Stimulated activated CD4-positive, alpha-beta T cell treated with anti-CD3 and anti-CD28 coated beads, Interleukin-1b, Interleukin-23, amount 100 ng/mL, for 48 hours (primary cell): ENCODE measurements at places on chromosomes 3 and 15.

DNA sequence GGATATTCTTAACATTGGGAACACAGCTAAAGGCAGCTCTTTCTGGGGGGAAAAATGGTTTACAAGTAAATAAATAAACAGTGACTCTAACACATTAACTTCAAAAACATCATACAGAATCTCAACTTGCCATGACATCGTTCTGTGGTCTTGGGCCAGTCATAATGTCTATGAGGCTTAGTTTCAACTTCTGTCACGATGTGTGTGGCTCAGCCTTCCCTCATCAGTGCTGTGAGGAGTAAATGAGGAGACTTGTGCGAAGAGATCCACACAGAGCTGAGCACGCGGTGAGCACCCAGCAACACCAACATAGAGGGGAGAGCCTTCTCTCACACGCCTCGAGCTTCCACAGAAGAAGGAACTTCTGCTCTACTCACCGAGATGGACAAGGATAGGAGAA is 49.0 kb downstream of the DZIP1L start:
- peak; percentile 72 for DNase-seq

- DNase-seq: no peak
Measured at GRCh38 chr15:33059184-33059583, 135.3 kb downstream of the FMN1 start.

DNA sequence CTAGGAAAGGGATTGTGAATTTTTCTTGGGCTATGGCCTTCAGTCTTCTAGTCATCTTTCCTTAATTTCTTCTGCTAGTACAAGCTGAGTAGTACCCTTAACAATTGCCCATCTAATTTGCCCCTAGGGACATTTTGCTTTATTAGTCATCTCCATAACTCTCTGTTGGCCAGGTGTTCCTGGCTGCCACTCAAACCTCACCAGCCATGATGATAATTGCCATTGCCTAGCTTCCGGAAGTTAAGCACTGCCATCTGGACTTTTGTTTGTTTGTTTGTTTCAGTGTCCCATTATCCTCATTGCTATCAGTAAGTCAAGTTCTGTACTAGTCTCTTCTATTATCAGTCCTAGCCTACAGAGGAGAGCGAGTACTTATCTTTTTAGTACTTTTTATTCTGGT is 36.6 kb upstream of the UBL7 start:
- DNase-seq: no peak

GRCh38 chr3:176430244-176431037 is 766.8 kb downstream of the TBL1XR1 start:
- DNase-seq: no peak

DNA sequence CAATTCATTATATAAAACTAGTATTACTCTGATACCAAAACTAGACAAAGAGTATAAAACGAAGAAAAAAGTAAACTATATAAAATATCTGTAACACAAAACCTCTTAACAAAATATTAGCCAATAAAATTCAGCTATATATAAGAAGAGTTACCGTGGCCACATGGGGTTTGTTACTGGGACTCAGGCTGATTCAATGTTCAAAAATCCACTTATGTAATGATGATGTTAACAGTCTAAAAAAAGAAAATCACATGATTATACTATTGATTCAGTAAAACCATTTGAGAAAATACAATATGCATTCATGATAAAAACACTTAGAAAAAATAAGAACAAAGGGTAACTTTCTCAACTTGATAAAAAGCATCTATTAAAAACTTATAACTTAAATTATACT is 18.3 kb downstream of the P2RY1 start:
- DNase-seq: no peak

DNA sequence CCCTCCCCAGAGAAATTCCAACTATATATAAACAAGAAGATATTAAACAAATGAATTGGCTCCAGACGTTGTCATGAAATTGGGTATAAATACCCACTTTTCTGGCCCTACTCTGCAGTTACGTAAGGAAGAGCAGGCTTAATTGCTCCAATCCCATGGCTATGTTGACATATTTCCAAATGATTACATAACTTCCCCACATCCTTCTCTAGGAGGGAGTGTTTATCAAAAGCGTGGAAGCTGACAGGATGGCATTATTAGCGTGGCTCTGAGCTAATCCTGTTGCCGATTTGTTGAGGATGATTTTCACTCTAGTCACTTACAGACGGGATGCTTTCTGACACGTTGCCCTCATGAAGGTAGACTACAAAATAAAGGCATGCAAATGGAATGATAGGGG is 347.5 kb upstream of the TMCO5A start:
- no peak for DNase-seq

DNA sequence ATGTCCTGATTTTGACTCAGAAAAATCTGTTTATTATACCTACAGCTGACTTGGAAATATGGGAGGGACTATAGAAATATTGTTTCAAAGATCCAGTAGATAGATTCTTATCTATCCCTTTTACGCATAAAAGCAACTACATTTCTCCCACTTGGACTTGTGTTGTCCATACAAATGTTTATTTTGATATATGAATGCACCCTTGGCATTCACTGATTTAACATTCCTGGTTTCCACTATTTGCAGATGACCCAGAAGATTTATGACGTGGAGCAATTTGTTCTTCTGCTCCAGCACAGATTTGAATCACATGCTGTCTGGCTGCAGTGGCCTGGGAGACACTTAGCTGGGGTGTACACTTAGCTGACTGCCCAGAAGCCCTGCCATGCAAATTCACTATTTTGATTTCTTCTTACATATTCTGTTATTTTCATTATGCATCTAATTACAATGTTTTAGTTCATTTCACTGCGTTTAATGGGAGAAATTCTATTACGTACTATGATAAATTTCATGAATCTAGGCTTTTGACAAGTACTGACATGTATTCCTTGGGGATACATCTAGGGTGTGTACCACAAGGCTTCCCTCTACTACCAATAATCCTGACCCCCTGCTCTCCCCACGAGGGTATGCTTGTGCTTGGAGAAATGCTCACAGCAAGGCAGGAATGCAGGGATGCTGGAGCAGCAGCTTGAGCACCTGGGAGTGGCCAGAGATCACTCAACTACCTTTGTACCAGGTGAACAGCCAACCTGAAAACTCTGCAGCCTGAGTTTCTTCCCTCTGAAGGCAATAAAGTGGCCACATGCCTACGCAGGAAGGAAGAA is 223.6 kb upstream of the TBL1XR1 start:
- no peak for DNase-seq

GRCh38 chr3:122555275-122556071 is 8.6 kb downstream of the PARP9 start:
- no peak for DNase-seq

- no peak for DNase-seq
Measured at GRCh38 chr3:115217292-115217677, 70.2 kb upstream of the ZBTB20 start.

DNA sequence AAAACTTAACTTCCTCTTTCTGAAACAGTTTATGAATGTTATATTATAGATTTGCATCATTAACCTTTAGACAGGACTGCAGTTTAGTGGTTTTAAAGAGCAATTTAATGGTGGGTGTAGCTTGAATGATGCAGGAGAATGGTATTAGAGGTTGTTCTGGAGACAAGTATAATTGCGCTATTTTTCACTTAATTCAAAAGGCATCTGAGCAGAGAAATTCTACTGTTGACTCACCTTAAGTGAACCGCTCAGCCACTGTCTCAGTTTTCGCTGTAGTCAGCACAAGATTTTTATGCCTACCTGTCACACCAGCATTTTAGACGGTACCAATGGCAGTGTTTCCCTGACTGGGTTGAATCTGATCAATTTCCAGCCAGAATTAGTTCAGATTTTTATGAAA is 348.8 kb upstream of the DCBLD2 start:
- no peak for DNase-seq

DNA sequence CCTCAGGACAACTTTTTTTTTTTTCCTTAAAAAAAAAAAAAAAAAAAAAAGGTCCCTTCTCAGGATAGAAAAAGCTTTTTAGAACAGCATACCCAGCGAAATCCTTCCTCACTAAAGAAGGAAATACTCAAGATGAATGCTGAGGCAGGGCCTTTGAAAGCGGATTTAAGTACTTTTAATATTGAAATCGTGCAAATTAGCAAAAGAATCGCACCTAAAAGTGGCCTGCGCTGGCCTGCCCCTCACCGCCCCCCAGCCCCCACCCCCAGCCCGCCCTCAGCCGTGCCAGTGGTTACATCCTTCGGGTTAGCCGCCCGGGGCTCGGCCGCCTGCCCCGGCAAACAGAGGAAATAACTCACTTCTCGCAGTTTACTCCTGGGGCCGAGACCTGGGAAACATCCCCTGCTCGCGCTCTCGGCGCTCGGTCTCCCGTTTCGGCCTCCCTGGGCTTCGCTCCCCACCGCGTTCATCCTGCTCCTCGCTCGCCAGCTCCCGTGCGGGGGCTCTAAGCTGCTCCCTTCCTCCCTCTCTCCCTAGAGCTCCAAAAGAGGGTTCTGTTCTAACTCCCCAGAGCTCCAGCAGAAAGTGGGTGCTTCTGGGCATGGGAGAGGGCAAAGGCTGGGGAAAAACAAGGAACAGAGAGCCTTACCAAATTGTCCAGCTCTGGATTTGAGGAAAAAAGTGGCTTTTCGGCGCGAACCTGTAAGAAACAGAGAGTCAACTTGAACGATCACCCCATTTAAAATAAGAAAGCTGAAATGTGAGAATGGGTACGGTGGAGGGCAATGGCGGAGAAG is 5.2 kb downstream of the MEIS2 start:
- no peak for DNase-seq
